ENCODE measurements at places on chromosomes 1 and 21.

DNA sequence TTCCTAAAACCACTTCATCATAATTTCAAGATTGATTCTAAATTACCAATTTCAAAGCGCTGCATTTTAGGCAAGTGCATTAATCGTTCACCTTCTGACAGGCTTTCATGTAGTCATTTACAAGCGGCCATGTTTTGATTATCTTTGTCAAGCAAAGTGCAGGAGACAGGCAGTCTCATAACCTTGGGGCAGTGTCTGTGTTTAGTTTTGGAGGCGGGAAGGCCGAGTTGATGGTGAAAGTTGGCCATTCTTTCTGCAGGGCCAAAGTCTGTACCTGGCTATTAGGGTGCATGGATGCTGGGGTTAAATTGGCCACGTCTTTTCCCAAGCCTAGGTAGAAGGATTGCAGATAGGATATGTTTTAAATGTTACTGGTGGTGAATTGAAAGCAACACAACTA, 2.9 kb downstream of the AGPAT3 start:
- no peak for DNase-seq

GRCh38 chr1:48674641-48675040, 102.0 kb downstream of the BEND5 start:
- DNase-seq = no peak

DNA sequence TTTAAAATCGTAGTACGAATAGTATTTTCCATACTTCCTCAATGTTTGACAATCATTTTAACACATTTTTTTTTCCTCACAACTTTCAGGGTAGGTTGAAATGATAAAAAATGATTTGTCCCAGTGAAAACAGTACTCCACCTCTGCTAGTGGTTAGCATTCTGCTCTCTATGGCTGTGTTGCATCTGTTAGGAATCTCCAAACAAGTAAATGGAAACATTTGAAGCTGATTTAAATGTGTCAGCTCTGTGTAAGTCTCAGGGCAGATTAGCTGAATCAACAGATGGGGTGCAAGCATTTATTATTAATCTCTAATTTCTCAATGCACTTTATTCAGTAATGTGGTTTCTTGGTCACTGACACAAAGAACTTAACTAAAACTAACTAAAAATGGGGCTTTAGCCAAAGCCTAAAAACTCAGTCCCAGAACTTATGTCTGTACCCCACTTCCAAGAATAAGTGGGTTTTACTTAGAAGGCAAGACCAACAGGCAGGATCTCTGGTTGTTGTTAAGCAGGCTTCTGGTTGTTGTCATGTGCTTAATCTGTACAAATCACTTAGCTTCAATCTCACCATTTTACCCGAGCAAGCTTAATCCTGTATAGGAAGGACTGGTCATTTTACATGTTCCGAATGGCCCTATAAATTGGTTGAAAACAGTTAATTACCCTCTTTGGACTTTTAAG, 67.8 kb downstream of the PRRX1 start:
- no peak for DNase-seq

DNA sequence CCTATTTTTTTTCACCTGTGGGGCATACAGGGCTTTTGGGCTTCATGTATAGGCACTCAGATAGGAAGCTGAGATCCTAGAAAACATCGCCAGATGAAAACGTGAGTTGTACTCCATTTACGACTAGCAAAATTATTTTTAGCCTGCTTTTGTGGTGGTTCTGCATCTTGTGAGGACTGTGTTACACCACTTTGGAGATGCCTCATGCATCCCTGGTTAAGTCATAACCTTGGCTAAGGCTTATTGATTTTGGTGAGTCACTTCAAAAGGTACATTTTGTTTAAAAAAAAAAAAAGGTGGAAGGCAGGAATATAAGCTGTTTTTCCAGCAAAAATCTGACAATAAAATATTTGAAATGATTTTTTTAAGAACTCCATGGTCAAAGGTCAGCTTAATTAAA, 101.8 kb upstream of the OLFM3 start:
- no peak for DNase-seq

DNA sequence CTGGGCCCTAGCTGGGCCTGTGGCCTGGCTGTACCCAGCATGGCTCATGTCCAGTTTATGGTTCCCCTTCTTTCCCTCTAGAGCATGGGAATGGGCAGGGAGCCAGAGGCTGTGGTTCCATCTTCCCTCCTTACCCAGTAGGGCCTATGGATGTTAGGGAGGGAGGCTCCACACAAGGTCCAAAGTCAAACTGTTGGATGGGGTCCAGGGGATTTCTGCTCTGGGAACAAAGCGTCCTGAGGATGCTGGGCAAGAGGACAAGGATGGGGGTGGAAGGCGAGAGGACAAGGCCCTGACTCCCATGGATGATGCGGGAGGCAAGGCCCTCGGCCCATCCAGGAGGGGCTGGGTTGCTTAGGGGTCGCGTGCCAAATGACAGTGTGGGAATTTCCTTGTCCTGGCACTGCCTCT, 17.3 kb downstream of the CSF1 start:
- DNase-seq = no peak

GRCh38 chr21:35529171-35529863, 480.2 kb upstream of the RUNX1 start:
- no peak for DNase-seq

DNA sequence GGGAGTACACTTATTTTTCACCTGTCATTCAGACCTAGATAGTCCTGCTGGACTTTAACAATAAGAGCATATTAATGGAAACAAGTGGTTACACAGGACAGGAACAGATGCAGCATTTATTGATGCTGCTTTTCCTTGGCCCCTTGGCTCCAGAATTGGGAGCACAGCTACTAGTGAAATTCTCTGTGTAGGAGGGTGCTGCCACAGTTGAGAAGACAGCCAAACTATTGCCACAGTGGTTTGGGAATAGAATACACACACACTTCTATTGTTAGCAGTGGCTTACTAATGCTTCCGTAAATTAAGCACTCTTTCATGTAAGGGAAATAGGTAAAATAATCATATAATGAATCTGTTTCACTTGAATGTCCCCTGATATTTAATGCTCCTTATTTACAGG, 105.3 kb upstream of the TENT5C start:
- DNase-seq = no peak

DNA sequence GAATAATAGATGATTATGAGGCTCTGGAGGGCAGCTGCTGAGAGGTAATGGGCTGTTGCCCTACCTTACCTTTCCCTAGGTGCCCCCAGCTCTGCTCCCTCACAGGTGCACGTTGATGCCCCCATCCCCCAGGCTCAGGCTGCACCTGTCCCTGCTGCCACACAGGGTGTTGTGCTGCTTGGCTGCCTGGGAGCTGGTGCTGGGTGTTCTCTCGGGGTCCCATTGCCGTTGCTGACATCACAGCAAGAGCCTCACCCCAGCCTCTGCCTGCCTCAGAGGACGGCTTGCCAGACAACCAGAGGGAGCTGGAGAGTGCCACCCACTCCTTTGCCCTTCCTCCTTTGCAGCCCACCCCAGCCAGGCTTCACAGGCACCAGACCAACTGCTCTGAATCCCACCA, 31.4 kb upstream of the DMBX1 start:
- DNase-seq = no peak

- no peak for DNase-seq
Measured at GRCh38 chr1:36591278-36591677, 108.6 kb upstream of the CSF3R start.

DNA sequence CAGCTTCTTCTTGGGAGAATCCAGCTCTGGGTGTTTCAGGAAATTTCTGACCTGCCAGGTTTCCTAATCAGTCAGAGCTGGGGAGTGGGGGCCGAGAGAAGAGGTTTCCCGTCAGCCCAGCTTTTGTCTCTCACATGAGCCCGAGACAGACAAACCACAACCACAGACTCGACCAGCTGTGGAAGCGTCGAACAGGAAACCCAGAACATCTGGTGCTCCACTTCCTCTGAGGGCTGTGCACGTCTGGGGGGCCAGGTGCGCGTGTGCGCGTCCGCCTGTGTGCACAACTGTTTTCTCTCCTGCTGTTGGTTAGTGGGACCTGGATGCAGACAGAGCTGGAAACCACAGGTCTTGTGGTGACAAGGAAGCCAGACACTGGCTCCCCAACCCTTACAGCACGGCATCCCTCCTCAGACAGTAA, 113.0 kb upstream of the SLC25A33 start:
- peak; percentile 73 for DNase-seq

GRCh38 chr1:222028116-222028515, 286.2 kb upstream of the DUSP10 start:
- no peak for DNase-seq

DNA sequence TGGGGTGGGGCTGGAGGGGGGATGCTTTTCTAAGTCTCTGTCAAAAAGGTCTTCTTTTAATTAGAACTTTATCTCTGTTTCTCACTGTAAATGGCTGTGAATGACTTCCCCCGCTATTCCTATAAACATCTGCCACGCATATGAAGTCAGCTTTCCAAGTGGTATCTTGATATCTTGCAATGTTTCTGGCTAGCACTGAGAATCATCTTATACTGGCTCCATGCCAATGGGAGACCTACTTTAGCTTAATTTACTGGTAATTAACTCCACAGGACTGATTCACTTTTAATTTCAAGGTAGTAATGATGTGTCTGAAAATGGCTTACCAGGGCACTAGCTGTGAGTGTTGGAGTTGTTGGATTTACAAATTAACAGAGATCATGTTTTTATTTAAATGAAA, 4.3 kb downstream of the GPR88 start:
- DNase-seq = no peak

GRCh38 chr1:113684153-113684541, 75.1 kb downstream of the PHTF1 start:
- DNase-seq = no peak

DNA sequence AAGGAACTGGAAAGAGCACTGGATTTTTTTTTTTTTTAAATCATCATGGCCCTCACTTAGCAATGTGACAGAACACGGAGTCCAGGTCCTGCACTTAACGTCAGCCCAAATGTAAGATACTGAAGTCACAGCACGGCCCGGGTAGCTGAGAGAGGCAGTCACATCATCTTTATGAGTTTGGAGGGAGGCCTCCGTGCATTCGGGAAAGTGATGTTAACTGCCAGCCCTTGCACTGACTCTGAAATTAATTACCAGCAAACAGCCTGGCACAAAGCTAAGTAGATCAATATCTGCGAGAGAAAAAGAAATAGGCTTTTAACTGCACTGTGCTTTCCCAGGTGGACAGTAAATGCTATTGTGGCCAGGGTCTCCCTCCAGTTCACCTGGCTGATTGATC, 109.5 kb upstream of the ADAR start:
- DNase-seq = no peak

- no peak for DNase-seq
Measured at GRCh38 chr1:54577612-54578011, 29.6 kb downstream of the ACOT11 start.

DNA sequence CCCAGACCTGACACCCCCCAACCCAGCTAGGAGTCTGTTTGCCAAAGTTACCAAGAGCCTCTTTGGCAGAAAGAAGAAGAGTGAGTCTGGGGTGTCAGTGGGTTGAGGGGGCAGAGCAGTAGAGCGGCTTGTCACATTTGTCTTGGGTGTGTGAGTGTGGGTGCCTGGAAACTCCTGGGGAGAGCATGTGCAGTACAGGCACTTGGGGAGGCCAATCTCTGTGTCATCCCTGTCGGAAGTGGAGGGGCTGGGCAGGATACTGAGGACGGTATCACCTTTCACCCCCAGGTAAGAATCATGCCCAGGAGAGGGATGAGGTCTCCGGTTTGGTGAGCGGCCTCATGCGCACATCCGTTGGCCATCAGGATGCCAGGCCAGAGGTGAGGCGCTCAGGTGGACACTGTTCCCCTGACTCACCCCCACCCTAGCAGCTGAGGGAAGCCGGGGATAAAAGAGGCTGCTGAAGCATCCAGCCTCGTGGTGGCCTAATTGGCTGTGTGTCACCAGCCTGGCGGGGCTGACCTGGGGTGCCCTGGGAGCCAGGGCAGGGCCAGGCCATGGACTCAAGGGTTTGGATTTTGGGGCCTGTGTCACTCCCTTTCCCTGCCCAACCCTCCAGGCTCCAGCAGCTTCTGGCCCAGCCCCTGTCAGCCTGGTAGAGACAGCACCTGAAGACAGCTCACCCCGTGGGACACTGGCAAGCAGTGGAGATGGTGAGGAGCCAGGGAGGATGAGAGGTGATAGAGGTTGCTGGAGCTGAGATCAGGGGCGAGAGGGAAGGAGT, 3.3 kb downstream of the PLK3 start:
- peak; percentile 39 for DNase-seq

- DNase-seq = no peak
Measured at GRCh38 chr1:161216945-161217712, 2.0 kb downstream of the FCER1G start.

DNA sequence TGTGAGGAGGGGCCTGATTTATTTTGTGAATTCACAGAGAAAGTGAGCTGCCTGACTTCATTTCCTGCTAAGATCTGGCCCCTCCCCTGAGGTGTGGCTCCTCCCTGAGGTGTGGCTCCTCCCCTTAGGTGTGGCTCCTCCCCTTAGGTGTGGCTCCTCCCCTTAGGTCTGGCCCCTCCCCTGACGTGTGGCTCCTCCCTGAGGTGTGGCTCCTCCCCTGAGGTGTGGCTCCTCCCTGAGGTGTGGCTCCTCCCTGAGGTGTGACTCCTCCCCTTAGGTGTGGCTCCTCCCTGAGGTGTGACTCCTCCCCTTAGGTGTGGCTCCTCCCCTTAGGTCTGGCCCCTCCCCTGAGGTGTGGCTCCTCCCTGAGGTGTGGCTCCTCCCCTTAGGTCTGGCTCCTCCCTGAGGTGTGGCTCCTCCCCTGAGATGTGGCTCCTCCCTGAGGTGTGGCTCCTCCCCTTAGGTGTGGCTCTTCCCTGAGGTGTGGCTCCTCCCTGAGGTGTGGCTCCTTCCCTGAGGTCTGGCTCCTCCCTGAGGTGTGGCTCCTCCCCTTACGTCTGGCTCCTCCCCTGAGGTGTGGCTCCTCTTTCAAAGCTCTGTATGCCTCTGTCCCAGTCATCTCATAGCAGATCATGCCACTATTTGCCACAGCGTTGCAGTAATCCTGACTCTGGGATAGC, 26.9 kb upstream of the LRRC3 start:
- peak; percentile 69 for DNase-seq

DNA sequence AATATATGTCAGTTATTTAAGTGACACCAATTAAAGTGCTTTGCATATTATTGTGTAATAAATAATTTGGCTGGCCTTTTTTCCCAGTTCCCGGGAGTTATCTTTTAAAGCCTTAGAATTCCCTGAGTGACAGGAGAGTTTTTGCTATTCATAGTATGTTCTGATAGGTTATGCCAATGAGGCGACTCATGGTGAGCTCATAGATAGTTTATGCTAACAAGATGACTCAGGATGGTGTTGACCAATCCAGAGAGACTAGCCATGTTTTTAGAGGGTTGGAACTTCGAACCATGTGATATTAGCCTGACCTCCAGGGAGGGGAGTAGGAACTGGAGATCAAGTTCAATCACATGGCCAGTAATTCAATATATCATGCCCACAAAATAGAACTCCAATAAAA, 310.8 kb downstream of the USP25 start:
- DNase-seq = no peak

DNA sequence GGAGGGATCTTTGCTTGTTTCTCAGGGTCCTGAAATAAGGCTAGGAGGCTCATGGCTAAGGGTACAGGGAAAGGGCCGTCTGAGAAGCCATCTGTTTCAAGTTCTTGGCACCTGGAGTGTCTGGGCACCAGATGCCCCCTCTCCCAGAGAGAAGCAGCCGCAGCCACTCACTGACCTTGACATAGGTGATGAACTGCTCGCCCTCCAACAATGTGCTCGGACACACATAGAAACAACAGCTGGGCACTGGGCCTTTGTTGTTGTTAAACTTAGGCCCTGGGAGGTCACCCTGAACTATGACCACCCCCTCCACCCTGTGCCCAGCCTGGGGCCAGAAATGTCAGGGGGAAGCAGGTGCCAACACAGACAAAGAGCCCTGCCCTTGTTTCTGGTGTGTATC, 9.2 kb upstream of the TNNI1 start:
- no peak for DNase-seq

GRCh38 chr1:91278754-91279153, 125.9 kb downstream of the HFM1 start:
- no peak for DNase-seq

- DNase-seq = no peak
Measured at GRCh38 chr1:224173523-224173922, 9.5 kb upstream of the DEGS1 start.
